ENCODE measurements at places on chromosomes 16 and 17.

- DNase-seq: no peak
Measured at GRCh38 chr16:20313741-20314140, 13.6 kb downstream of the GP2 start.

DNA sequence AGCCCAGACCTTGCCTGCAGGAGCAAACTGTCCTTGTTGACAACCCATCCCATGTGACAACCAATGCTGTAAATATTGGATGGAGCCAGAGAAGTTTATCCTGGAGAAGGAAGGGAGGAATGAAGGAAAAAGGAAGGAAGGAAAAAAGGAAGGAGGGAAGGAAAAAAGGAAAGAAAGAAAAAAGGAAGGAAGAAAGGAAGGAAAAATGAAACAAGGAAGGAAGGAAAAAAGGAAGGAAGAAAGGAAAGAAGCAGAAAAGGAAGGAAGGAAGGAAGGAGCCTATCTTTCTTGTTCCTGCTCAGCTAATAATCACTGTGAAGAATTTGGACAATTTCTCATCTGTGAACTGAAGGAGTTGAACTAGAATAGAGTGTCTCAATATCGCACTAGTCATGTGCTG is 56.1 kb downstream of the ACSM2B start:
- DNase-seq: no peak

DNA sequence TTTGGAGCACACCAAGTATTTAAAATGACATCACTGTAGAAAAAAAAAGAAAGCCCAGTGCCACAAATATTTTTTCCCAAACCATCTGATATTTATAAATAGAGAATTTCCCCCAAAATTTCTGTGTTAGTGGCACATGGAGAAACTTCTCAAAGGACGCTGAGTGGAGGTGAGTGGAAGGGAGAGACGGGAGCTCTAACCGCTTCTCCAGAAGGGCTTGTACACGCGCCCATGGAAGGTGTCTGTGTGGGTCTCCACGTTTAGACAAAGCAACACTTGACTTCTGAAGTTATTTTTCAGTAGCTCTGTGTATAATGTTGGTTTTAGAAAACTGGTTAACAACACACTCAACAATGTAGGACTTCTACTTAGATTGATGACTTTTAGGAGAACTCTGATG is 1.0 kb downstream of the MYOCD start:
- DNase-seq: no peak

DNA sequence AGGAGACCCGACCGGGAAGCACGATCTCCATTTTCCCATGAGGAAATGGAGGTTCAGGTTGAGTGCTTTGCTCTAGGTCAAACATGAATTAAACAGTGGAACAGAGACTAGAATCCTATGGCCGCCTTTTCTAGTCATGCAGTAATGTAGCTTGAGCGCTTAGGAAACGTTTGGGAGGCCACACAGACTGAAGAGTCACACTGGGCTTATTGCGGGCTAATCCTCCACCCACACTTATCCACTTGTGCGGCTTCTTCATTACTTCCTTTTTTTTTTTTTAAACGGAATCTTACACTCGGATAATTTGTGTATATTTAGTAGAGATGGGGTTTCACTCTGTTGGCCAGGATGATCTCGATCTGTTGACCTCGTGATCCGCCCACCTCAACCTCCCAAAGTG is 26.0 kb downstream of the CACNG3 start:
- DNase-seq: no peak

DNA sequence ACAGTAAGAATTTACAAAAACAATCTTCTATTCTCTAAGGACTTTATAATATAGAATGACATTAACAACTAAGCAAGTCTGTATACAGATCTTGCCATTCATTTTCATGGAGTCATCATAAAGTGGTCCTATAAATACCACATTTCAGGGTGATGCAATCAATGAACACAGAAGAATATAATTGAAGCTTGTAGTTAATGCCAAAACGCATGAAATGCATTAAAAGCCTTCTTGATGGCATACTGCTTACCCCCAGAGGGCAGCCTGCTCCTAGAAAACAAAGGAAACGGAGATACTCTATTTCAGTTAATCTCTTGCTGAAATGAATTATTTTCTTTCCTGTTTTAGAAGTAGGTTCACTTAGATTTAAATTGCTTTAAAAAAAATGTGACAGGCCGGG is 45.2 kb upstream of the STAC2 start:
- DNase-seq: no peak

DNA sequence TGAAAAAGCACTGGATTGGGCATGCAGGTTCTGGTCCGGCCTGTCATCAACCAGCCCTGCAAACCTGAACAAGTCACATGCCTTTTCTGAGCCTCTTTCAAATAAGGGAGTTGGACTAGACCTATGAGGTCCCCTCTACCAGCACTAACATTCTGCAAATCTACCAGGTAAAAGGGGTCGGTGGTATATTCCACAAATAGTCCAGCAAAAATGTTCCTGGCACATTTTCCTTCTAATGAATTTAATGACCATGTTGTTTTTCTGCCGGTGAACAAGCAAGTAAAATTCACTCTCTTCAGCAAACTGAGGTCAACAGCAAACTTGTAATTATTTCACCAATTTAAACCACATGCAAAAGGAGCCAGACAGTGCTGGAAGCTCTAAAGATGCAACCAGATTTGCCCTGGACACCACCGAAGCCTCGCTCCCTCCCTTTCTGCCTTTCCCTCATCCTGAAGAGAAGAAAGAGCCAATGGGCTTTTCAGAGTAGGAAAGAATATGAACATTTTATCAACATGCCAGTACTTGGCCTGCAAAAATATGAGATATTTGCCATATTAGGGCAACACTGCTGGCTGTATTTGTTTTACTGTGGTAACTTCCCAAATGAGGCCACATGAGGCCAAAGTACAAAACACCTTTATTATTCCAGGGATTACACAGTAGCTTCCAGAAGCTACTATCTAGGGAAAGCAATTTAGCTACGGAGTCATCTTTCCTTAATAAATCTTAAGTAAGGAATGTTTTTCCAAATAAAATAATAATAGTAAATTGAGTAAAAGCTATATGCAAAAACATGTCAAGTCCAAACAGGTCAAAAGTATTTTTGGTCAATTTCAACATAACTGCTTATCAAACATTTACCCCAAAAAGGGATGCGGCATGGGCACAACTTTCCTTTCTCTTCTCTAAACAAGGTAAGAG is 45.0 kb downstream of the USP31 start:
- no peak for DNase-seq

DNA sequence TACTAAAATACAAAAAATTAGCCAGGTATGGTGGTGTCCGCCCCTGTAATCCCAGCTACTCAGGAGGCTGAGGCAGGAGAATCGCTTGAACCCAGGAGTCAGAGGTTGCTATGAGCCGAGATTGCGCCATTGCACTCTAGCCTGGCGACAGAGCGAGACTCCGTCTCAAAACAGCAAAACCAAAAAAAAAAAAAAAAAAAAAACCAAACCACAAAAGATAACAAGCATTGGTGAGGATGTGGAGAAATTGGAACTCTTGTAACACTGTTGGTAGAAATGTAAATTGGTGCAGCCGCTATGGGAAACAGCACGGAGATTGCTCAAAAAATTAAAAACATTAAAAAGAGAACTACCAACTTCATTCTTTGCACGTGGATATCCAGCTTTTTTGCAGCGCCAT is 119.4 kb downstream of the OR1D5 start:
- no peak for DNase-seq

GRCh38 chr16:22726868-22727267 is 87.1 kb upstream of the HS3ST2 start:
- no peak for DNase-seq

DNA sequence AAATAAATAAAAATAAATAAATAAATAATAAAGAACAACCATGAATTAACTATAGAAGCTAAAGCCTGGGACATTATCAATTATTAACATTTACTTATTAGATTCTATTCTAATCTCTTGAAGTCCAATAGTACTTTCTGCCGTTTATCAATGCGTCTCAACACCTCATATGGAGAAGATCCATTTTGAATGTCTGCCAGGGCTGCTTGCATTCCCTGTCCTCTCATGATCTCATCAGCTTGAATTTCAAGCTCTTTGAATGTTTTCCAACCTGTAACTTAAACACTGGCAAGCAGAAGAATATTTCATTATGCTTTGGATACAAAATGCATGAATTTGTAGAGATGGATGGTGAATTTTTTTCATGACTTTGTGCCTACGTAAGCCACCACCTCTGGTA is 191.9 kb upstream of the ANKFN1 start:
- DNase-seq: no peak

DNA sequence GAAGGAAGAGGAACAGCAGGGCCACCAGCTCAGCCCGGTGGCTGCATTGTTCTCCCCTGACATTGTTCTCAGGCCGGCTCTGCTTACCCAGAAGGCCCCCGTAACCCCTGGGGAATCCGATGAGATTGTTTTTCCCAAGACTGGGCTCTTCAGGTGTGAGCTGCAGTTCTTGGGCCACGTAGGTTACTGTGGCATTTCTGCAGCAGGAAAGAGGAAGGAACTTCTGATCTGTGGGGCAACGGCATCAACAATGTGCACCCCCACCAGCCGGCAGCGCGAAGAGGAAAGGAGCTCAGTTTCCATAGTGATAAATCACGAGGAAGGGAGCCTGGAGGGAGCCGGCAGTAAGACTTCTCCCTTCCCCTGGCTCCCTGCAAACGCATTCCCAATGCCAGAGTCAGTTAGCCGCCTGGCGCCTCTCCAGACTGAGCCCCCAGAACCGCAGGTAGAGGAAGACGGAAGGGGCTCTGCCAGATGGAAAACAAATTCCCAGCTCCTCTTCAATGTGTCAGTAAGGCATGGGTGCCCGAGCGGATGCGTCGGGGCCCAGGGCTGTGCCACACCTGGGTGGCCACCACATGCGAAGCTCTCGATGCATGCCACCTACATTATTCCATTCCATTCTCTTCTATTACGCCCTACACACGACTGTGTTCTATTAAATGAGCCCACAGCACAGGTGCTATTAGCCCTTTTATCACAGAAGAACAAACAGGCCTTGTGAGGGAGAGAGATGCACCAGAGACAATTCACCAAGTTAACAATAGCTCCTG is 21.5 kb upstream of the PECAM1 start:
- DNase-seq: no peak

- no peak for DNase-seq
Measured at GRCh38 chr17:8327303-8327649, 12.4 kb upstream of the ODF4 start.

DNA sequence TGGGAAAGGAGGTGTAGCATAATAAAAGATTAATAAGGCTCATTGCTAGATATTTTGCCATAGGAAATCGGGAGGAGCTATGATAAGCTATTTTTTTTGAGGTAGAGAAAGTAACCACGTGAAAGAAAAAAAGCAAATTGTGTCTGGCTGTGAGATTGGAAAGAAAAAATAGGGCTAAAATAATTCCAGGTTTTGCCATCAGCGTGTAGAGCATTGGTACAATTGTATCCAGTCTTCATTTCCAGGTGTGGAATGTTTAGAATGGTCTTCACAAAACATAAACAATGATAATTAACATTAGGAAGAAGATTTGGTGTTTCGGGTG is 1.1 kb downstream of the TANC2 start:
- DNase-seq: no peak

DNA sequence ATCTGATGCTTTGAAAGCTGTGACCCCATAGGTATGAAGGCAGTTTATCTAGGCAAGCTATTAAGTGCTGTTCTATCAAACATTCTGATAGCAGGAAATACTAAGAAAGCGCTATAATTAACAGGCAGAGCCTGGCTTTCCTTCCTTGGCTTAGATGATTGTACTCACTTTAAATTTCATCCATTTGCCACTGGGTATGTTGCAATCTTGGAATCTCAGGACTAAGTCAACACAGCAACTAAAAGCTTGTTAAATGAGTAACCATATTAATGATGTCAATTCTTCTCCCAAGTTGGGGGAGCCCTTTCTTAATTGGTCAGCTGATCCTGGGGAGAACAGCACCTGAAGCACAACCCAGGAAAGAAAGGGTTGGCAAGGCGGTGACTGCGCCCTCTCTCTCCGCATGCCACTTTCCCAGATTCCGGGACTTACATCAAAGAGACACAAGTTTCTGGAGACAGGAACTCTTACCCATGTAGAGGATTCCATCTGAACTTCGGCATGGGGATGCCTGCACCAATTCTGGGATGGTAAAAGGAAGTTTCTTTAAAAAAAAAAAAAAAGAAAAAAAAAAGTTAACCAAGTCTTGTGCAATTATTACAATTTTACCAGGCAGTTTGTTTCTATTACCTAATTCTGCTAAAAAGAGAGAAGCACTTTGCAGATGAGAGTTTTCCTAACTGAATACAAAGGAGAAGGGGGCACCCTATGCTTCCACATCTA is 54.4 kb upstream of the ICAM2 start:
- no peak for DNase-seq

GRCh38 chr17:16364625-16365024 is 11.4 kb upstream of the CENPV start:
- no peak for DNase-seq

DNA sequence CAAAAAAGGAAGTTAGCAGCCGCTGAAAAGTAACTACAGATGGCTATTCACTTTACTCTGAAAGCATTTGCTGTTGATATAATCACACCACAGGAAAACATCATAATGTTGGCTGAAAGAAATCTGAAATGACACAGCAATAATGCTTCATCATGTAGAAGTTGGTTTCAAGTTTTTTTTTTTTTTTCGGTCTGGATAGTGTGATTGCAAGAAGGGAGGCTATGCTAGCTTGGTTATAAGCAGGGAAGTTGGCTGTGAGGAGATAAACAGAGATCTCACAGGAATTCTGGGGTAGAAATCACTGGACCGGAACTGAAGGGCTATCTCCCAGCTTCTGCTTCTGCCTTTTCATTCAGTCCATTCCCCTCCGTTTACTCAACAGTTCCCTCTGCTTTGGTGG is 57.9 kb downstream of the MYO1D start:
- DNase-seq: no peak

GRCh38 chr17:36703860-36704266 is 102.5 kb downstream of the MRM1 start:
- no peak for DNase-seq

- DNase-seq: no peak
Measured at GRCh38 chr16:76639685-76640289, 362.6 kb downstream of the CNTNAP4 start.

- no peak for DNase-seq
Measured at GRCh38 chr16:13056607-13057006, 155.2 kb downstream of the SHISA9 start.

DNA sequence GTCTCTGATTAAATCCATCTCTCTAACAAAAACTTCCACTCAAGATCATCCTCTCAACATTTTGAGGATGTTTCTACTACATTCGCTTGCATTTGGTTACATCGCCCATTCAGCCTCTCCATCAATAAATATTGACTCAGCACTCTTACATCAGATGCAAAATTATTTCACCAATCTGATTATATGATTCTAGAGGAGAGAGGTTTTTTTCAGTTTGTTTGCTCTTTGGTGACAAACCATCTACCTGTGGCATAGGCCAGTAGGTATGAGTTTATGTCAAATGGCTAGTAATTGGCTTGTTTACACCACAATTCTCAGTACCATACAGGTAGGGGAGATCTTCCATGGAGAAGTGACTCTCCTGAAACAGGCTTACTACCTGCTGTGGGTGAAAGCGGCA is 52.3 kb downstream of the TOX3 start:
- DNase-seq: no peak

- DNase-seq: no peak
Measured at GRCh38 chr16:66952430-66953110, 8.5 kb upstream of the CES3 start.

GRCh38 chr16:57529391-57530103 is 6.8 kb downstream of the CCDC102A start:
- DNase-seq: no peak

GRCh38 chr16:259814-260253 is 15.9 kb downstream of the RGS11 start:
- DNase-seq: no peak

GRCh38 chr17:54968988-54969332 is 395 bp downstream of the STXBP4 start:
- DNase-seq: no peak

- no peak for DNase-seq
Measured at GRCh38 chr16:79723583-79724168, 123.1 kb upstream of the MAF start.

Data from activated CD4-positive, CD25-positive, alpha-beta regulatory T cell (primary cell).